ENCODE measurements at places on chromosomes 3 and 15.
A peak's percentile ranks its signal among the peaks of the same experiment; 100 is the strongest.

GRCh38 chr15:29611057-29611456, 211.2 kb downstream of the TJP1 start:
- DNase-seq, result no peak

DNA sequence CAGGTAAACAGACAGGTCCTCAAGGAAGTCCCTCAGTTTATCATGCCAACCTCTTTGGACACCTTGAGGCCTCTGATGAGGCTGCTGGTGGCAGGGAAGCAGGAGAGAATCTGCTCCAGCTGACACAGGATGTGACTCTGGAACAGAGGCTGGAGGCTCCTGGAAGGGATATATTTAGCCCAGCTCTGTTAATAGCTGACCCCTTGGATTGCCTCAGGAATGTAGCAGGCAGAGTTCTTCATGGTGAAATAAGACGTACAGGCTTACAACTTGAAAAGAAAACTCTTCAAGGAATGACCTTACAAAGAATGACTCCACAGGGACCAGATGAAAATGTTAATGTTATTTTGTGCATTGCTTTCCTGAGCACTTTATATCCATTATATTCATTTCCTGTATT, 90.5 kb downstream of the AQP9 start:
- DNase-seq, result no peak

- DNase-seq, result no peak
These were observed 116.5 kb downstream of the UBE2E2 start for GRCh38 chr3:23319366-23320312.

DNA sequence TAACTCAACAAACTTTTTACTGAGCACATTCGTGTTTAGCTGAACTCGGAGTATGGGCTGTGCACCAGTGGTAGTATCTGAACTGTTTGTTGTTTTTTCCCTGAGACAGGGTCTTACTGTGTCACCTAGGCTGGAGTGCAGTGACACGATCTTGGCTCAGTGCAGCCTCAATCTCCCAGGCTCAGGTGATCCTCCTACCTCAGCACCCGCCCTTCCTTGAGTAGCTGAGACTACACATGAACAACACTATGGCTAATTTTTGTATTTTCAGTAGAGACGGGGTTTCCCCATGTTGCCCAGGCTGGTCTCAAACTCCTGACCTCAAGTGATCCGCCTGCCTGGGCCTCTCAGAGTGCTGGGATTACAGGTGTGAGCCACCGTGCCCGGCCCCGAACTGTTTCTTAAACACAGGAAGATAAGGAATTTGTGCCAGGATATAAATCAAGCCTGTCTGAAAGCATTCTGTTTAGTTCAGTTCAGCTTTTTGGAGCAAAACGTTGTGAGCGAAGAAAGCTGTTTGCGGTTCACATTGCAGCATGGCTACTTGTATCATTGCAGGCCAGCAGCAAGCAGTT, 40.4 kb upstream of the SKOR1 start:
- no peak for DNase-seq

- DNase-seq, result no peak
These were observed 18.6 kb downstream of the THSD4 start for GRCh38 chr15:71133747-71134472.

GRCh38 chr3:4496087-4496452, 2.9 kb downstream of the ITPR1 start:
- DNase-seq, result peak; percentile 64

DNA sequence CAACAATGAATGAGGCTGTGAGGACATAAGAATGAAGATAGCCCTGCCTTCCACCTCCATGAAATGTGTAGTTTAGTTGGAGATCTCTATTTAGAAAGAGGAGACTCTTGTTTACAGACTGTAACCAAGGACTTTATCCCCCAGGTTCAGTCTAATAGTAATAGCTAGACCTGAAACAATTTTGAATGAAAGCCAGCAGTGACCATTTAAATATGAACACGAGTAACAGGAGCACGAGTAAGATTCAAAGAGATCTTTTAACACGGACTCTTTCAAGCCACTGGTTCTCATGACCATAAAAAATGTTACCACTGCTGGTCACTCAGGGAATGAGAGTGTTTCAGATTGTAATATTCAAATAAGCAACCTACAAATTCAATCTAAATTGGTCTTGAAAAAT, 123.1 kb downstream of the FMN1 start:
- DNase-seq, result no peak

- peak; percentile 32 for DNase-seq
These were observed 44.0 kb downstream of the PLSCR2 start for GRCh38 chr3:146425341-146425740.

- no peak for DNase-seq
These were observed 195.9 kb upstream of the LRRN1 start for GRCh38 chr3:3603351-3603750.

DNA sequence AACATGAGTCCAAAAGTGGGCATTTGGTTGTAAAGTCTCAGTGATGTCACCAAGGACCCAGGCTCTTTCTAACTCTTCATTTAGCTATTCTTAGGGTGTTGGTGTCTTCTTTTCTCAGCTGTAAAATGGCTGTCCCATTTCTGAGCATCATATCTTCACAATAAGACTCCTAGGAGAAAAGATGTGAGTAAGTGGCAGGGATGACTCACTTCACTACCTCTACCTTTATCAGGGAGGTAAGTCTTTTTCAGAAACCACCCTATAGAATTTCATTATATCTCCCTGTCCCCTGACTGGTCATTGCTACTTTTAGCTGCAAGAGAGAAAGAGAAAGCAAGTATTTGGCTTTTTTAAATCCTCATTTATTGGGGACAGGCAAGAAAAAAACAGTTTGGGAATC, 300.2 kb upstream of the RBMS3 start:
- DNase-seq, result no peak

GRCh38 chr3:123511084-123511483, 62.2 kb upstream of the ADCY5 start:
- DNase-seq, result no peak

DNA sequence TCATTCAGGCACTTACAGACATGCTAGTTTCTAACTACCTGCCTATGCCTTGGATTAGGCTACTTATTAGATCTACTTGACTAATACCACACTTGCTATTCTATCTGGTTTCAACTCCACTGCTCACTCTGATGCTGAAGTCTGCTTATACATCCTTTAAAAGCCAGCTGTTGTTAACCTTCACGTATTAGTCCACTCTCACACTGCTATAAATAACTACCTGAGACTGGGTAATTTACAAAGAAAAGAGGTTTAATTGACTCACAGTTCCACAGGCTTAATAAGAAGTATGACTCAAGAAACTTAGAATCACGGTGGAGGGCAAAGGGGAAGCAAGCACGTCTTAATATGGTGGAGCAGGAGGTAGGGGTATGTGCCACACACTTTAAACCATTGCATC, 47.7 kb upstream of the ANKRD28 start:
- DNase-seq, result no peak

DNA sequence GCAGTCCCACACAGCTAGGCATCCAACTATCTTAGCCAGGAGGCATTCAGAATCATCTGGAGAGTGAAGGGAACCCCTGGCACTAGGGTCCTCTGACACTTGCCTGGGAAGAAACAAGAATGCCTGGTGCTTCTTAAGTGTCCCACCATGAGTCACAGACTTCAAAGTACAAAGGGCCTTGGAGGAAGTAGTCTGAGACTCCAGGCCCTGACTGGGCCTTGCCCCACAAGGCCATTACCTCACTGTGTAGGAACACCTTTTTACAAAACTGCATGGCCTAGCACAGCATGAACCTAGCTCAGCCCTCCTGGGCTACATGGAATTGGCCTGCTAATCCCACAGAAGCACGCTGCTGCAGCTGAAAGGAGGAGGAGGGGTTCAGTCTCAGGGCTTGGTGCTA, 104.5 kb upstream of the SLCO2A1 start:
- no peak for DNase-seq

- DNase-seq, result no peak
These were observed 46.3 kb downstream of the LIMD1 start for GRCh38 chr3:45640724-45641361.

DNA sequence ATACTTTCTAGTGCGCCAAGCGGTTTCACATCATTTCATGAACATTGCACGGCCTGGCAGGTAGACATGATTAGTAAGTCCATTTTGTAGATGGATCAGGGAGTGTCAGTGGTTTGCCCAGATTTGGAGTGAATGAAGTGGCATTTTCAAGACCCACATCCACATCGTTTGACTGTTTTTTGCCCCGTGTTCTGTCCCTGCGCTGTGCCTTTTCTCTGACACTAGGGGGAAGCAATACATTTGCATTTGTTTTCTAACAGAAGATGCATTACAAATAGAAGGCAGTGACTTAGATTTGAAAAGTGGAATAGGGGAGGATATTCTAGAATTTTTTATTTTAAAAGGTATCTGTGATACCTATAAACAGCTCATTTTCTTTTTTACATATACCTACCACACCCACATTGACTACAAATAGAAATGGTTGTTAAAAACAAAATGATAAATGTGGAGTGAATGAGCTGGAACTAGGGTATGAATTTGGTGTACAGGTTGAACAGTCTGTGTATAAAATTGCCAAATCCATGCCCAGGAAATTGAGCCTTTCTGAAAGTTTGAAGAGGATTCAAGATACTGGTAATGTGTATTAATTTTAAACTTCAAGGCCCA, 98.0 kb downstream of the USP13 start:
- peak; percentile 40 for DNase-seq

GRCh38 chr3:105327662-105328337, 38.9 kb upstream of the ALCAM start:
- DNase-seq, result peak; percentile 8

GRCh38 chr15:58475573-58476524, 44.1 kb downstream of the LIPC start:
- peak; percentile 15 for DNase-seq

GRCh38 chr3:10160346-10160745, 4.4 kb upstream of the IRAK2 start:
- DNase-seq, result no peak

- DNase-seq, result no peak
These were observed 1.6 kb downstream of the USP19 start for GRCh38 chr3:49119036-49119435.

DNA sequence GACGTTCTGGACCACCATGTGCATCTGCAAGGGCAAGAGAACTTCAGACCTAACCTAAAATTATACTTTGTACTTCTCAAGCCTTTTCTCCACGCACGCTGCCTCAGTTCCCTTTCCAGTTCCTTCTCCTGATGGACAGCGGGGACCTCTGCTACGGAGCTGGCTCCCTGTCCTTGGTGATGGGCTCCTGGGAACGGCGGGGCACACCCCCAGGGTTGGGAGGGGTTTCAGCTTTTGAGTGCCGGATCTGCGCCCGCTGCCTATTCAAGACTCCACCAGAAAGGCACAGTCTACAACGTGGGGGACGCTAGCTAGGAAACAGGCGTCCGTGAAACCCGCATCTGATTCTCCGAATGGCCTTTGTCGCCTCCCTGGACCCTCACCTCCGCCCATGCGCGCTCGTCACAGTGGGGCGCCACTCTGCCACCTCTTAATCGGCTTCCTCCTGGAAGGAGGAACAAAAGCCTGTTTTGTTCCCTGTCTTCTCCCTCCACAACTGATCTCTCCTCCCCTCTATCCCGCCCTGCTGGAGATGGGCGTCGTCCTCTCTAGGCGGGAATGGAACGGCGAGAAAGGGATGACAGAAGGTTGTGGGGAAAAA, 2.2 kb downstream of the GPR149 start:
- no peak for DNase-seq

DNA sequence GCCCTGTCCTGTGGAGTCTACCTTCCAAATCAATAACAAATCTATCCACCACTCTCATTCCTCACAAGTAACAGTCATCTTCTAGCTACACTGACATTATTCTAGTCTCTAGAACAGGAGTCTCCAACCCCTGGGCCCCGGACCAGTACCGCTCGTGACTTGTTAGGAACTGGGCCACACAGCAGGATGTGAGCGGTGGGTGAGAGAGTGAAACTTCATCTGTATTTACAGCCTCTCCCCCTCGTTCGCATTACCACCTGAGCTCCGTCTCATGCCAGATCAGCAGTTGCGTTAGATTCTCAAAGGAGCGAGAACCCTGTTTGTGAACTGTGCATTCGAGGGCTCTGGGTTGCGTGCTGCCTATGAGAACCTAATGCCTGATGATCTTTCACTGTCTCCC, 31.9 kb downstream of the ROBO2 start:
- DNase-seq, result no peak

GRCh38 chr3:82133070-82133606, 371.7 kb upstream of the GBE1 start:
- DNase-seq, result peak; percentile 70

DNA sequence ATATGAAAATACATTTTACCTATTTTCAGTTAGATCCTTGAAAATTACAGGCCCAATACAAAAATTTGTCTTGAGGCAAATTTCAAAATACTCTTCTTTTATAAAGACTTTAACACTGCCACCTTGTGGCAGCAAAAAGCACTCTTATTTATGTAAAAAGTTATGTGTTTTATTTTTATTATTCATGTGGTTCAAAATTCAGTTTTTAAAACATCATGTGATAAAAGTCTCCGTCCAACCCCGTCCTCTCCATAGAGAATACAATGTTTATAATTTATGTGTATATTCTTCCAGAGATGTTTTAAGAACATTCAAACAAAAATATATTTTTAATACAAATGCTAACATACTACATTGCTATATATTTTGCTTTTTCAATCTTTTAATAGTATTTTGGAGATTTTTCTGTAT, 36.9 kb upstream of the TRIM59 start:
- peak; percentile 56 for DNase-seq

DNA sequence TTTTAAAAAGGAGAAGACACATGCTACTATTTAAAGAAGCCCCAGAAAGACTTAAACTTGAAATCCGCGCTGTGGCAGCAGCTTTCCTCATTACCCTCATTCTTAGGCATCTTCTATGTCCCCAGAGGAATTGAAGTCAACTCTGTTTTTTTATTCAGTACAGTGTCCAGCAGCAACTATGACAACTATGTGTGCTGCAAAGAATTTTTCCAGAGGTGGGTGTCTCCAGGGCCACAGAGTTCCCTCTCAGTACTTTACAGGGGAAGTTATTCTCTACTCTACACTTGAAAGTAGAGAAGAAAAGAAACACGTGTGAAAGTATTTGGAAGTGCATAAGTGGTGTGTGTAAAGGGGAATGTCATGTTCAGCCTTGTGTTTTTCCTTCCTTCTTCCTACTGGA, 32.0 kb downstream of the GATM start:
- DNase-seq, result no peak

GRCh38 chr3:178155521-178155920, 380.7 kb upstream of the KCNMB2 start:
- DNase-seq, result no peak

Measured in OCI-M1 (cell line).